ENCODE measurements at places on chromosomes 1 and 21. TPM values are rescaled to one million over a fixed set of nuclear protein-coding genes. Genes with fewer than 3 reads are reported as not detected.
A peak's percentile ranks its signal among the peaks of the same experiment; 100 is the strongest.

The ERVH48-1 gene
- not detected for total RNA-seq

The BMP8A gene
- total RNA-seq: not detected

The PLA2G2F gene
- not detected for total RNA-seq

The EXTL1 gene
- not detected for total RNA-seq

The HAPLN2 gene
- total RNA-seq: not detected

The RUNX3 gene
- total RNA-seq: 4.6 TPM

The CD1D gene
- total RNA-seq: not detected

The KRTAP12-2 gene
- total RNA-seq: not detected

The RNU1-2 gene
- not detected for total RNA-seq

The S100A2 gene
- total RNA-seq: 34.8 TPM

The FAM72B gene
- total RNA-seq: 8.1 TPM

The ELF3 gene
- not detected for total RNA-seq

The ST6GALNAC3 gene
- 0.30 TPM for total RNA-seq

The TAF5L gene
- total RNA-seq: 26.9 TPM

- DNase-seq: no peak
These were observed 11.5 kb downstream of the OTUD3 start for GRCh38 chr1:19893687-19894086.

- no peak for DNase-seq
These were observed 243.4 kb downstream of the RHOU start for GRCh38 chr1:228978484-228979324.

DNA sequence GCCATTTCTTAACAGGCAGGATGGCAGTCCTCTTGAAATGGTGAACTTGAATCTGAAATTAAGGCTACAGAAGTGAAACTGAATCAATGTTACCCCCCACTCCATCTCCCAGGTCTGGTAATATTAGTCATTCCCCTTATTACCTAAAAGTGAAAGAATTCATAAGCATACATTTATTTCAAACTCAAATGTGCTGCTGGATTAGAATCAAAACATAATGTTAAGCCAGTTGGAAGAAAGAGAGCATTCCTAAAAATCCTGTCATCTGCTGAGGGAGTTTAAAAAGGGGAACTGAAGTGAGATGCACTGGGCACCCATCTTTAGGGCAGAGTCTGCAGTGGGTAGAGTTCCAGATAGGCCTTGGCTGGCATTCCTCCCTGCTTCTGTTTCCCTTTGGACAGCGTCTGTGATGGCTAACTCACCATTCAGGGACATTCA is 17.4 kb downstream of the KIAA0319L start:
- DNase-seq: peak; percentile 91

DNA sequence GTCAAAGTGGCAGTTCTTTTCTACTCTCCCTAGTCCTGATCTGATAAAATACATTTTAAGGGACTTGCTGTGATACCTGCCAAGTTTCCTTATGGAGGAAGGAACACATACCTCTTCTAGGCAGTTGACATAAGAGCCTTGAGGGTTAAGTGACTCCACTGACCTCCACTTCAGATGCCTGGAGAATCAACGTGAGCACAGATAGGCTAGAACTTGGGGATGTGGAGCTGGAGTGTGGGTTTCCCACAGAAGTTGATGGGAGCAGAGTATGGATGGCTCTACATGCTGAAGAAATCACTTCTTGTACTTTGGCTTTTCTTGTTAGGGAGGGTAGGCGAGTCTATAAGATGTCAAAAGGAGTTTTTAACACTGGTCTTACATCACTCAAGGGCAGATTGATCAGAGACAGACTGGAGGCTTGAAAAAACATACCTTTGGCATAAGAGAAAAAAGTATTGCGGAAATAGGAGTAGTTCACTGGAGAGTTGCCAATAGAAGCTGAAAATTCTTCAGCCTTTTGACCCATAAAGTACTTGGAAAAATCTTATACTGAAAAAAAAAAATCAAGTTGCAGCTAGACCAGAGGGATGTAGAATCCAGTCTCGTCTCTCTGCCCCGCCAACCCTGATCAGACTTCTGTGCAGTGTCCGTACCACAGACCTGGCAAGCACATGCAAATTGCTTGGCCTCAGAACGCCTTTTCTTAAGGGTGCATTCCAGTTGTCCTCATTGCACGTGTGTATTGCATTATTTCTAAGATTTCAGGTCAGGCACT is 5.5 kb downstream of the RHOU start:
- DNase-seq: no peak

- no peak for DNase-seq
These were observed 31.8 kb downstream of the S100A10 start for GRCh38 chr1:151961833-151962232.

DNA sequence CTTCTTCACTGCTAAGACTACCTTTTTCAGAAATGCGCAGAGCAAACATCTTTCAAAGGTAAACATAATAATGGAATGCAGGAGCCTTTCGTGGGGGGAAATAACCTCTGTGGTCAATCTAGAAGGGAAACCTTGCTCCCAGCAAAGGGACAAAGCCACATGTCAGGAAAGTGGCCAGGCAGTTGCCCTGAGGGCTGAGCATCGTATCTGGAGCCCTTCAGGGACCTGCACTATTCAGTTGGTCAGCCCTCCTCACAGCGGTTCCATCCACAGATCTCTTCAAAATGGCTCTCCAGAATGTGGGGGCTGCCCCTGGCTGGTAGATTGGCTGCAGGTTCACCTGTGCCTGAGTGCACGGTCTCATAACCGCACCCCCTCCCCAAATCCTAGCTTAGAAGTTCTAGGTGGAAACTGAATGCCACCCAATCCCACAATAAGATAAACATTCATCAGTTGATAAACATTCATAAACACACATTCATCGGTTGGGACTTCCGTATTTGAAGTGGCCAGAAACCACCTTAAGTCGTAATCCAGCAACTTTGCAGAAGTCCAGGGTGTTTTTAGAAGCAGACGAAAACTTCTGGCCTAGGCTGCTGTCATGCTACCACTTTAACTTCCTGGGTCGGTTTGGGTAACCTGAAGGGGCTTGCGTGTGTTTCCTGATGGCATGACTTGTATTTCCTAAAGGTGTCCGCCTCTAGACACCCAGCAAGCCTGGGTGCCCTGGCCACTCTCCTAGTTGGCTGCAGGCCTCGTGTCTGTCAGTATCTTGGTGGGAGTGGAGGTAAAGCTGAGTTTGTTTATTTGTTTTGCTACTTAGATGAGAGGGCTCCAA is 50.5 kb downstream of the RASSF5 start:
- no peak for DNase-seq

DNA sequence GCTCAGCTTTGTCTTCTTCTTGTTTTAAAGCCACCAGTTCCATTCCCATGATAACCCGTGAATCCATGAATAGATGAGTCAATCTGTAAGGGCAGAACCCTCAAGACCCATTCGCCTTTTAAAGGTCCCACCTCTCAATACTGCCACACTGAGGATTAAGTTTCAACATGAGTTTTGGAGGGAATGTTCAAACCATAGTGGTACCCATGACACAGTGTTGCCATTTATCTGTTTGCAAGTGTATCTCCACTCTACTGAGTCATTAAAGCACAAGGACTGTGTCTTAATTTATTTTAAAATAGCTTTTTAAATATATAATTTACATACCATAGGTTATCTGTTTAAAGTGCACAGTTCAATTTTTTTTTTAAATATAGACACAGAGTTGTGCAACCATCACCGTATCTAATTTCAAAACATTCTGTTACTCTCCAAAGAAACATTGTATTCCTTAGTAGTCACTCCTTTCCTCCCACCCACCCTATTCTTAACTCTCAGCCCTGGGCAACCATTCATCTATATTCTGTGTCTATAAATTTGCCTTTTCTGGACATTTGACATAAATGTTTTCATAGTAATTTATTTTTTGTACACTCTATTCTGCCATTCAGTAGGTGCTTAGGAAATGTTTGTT is 4.8 kb upstream of the IL24 start:
- DNase-seq: peak; percentile 28

DNA sequence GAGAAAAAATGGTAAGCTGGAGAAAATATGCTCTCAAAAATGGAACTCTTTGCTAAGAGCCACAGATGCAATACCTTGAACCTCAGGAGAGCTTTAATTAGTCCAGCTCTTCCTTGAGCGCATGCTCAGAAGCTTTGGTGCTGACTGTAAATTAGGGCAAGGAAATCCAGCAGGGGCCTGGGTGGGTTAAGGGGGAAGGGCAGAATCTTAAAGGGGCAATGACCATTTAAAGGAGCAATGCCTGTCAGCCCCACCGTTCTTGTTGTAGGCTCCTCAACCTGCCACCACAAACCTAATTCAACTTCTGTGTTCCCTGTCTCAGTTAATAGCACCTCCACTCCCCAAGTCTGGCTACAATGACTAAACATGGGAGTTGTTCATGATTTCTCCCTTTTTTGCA is 6.8 kb upstream of the SLC22A15 start:
- DNase-seq: no peak

- no peak for DNase-seq
These were observed 290.7 kb downstream of the TM2D1 start for GRCh38 chr1:61434276-61434675.

- DNase-seq: no peak
These were observed 41.4 kb upstream of the VASH2 start for GRCh38 chr1:212908971-212909370.

DNA sequence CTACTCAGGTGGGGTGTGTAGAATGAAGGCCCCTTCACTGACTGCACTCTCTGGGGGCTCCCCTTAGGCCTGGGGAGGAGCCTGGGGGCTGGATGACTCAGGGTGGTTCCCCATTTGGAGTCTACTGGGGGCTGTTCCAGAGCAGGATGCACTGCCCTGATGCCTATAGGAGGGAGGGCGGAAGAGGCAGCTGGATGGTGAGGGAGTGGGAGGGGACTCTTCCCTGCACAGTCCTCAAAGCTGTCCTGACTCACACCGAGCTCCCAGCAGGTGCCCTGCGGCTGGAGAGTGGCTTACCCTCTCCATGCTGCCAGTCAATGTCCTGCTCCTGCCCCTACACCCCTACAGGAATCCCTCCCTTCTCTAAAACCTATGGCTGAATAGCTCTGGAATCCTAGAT is 204.4 kb downstream of the TRABD2B start:
- DNase-seq: peak; percentile 57

DNA sequence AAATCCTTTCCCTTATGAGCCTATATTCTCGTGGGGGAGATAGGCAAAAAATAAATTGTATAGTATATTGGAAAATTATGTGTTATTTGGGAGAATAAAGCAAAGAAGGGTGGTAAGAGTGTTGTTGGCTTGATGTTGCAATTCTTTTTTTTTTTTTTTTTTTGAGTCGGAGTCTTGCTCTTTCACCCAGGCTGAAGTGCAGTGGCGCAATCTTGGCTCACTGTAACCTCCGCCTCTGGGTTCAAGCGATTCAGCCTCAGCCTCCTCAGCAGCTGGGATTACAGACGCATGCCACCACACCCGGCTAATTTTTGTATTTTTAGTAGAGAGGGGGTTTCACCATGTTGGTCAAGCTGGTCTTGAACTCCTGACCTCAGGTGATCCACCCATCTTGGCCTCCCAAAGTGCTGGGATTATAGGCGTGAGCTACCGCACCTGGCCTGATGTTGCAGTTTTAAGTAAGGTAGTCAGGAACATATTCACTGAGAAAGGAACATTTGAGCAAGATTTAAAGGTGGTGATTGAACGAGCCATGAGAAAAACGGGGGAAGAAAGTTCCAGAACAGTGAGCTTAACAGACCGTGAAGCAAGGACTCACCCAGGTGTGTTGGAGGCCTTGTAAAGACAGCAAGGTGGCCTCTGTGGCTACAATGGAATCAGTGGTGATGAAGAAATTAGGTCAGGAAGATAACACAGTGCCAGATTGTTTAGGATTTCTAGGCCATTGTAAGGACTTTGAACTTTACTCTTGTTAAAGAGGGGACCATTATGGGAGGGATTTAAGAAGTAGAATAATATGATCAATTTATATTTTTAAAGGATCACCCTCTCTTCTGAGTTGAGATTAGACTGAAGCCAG is 45.8 kb downstream of the RPRD2 start:
- DNase-seq: no peak

- DNase-seq: no peak
These were observed 119.2 kb downstream of the TLR5 start for GRCh38 chr1:223023863-223024262.

- DNase-seq: no peak
These were observed 9.5 kb downstream of the GPR137B start for GRCh38 chr1:236151739-236152424.

GRCh38 chr1:18496497-18497235 is 15.9 kb downstream of the KLHDC7A start:
- DNase-seq: no peak

- DNase-seq: no peak
These were observed 24.4 kb downstream of the GIPC2 start for GRCh38 chr1:78070210-78070609.

DNA sequence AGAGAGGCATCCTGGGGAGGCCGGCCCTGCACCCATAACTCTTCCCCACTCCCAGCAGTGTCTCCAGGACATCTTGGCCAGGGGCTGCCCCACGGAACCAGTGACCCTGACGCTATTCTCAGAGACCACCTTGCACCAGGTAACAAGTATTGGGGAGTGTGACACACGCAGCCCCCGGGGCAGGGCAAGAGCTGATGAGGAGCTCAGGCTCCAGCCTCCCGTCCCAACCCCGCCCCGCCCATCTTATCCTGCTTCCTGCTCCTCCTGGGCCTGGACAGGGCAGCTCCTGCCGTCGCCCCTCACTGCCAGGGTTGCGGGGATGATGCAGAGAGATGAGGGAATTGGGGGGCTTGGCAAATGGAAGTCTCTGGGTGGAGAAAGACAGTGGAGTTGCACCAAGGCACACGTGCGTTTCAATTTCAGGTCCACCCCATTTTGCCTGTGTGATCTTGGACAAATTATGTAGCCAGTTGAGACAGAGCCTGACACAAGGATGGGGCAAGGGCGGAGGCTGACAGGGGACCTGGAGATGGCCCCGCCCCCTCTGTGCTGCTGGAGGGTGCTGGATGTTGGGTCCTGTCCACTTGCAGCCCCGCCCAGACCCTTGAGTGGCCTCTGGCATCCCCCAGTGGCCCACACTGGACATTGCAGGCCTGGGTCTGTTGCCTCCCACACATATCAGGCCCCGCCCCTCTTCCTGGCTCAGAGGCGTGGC is 10.7 kb downstream of the CLCNKA start:
- DNase-seq: peak; percentile 84

DNA sequence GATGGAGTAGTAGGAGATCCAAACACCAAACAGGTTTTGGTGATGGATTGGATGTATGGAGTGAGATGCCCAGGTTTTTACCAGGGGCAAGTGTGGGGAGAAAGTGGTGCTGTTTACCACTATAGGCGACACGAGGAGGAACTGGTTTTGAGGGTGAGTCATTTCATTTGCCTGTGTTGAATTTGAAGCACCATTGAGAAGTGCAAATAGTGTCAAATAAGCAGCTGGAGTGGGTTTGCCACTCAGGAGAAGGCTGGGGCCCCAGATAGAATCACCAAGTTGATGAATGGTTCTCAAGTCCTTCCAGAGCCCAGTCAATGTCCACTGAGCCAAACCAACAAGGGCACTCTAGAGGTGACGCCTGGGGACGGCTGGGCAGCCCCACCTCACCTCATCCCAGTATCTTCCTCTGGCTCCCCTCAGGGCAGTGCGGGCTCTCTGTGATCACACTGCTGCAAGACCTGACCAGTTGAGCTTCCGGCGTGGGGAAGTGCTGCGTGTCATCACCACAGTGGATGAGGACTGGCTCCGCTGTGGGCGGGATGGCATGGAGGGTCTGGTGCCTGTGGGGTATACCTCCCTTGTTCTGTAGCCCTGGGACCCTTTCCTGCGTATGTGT is 9.4 kb downstream of the RUSC1 start:
- DNase-seq: no peak

Data from MG63 (cell line).